Endothelial cell of umbilical vein (primary cell): ENCODE measurements at places on chromosomes 6 and 20. TPM values are rescaled to one million over a fixed set of nuclear protein-coding genes. Genes with fewer than 3 reads are reported as not detected.

Gene CD93
- total RNA-seq, result 346 and 413 TPM in 2 replicates

- DNase-seq, result no peak
These were observed 97.5 kb downstream of the ARMC2 start for GRCh38 chr6:108945681-108946159.

Gene CPXM1
- 9.3 and 20.3 TPM in 2 replicates for total RNA-seq

Gene KCNK5
- total RNA-seq, result not detected in 2 replicates

- DNase-seq, result no peak
These were observed 183.0 kb upstream of the MMS22L start for GRCh38 chr6:97465877-97466561.
